ENCODE measurements at places on chromosomes 12 and 14. TPM values are rescaled to one million over a fixed set of nuclear protein-coding genes. Genes with fewer than 3 reads are reported as not detected.

DNA sequence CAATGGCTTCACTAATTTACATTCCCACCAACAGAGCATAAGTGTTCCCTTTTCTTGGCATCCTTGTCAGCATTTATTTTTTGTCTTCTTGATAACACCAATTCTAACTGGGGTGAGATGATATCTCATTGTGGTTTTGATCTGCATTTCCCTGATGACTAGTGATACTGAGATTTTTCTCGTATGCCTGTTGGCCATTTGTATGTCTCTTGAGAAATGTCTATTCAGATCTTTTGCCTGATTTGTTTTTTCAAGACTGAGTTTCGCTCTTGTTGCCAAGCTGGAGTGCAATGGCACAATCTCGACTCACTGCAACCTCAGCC lies 4.7 kb upstream of the PLD4 start:
- no peak overlapping the region for H3K4me3 ChIP-seq
- H3K27me3 ChIP-seq, result peaks cover 15% of the 10 kb centered on the region
- H3K27ac ChIP-seq, result no peak overlapping the region
- no peaks in the 10 kb centered on the region for H3K36me3 ChIP-seq

The ERP27 gene
- total RNA-seq, result 42.3 TPM

DNA sequence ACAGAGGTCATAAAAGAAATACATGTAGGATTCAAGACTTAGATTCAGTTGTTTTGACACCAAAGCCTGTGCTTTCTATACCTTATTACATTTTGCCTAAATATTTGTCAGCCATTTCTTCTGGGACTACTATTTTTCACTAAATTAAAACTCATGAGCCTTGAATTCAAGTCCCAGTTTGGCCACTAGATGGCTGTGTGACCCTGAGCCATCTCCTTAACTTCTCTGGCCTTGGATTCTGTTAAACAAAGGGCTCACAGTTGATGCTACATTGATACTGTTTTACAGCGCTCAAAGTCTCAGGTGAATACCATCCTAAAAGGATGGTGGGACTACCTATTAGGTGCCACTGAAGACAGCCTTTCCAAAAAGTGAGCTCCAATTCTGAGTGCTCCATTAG lies 39.6 kb upstream of the CCDC198 start:
- no peak for DNase-seq
- no peaks in the 10 kb centered on the region for H3K36me3 ChIP-seq
- no peak overlapping the region for H3K4me3 ChIP-seq
- no peaks in the 10 kb centered on the region for H3K27me3 ChIP-seq
- H3K27ac ChIP-seq, result no peak overlapping the region

The GPRC5A gene
- 152 TPM for total RNA-seq
